ENCODE measurements at places on chromosomes 7 and 10.
A peak's percentile ranks its signal among the peaks of the same experiment; 100 is the strongest.

DNA sequence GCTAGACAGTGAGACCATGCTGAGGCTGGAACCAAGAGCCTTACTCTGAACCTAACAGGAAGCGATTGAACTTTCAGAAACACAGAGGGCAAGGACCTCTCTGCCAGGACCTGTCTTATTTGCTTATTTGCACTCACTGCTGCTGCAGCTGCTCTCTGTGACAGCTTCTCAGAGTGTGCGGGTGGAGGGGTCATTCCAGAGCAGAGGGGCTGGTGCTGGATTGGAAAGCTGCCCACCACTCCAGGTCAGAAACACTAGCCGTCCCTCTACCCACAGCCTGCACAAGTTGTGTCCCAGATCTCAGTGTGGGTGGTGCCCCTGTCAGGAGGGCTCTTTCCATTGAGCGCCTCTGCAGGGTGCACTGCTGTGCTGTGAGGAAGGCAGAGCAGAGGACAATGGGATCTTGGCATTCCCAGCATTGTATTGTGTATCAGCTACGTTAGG is 126.2 kb downstream of the CCNY start:
- peaks cover 82% of the 10 kb centered on the region for H3K4me1 ChIP-seq
- H3K27me3 ChIP-seq: no peaks in the 10 kb centered on the region
- H3K27ac ChIP-seq: peak overlapping the region; percentile 61
- H3K4me3 ChIP-seq: no peak overlapping the region

DNA sequence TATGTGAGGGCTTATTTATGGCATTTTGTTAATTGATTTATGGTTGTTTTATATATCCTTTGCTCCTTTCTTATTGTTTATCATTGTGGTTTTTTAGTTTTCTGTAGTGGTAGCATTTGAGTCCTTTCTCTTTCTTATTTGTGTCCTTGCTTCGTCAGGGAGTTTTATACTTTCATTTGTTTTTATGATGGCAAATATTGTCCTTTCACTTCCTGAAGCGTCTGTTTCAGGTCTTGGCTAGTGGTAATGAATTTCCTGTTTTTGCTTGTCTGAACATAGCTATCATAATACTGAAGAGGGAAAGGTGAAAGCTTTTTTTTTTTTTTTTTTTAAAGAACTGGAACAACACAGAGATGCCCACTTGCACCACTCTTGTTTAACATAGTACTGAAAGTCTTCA is 228.2 kb downstream of the ATRNL1 start:
- no peaks in the 10 kb centered on the region for H3K36me3 ChIP-seq
- no peaks in the 10 kb centered on the region for H3K4me1 ChIP-seq
- H3K27ac ChIP-seq: no peak overlapping the region
- no peak overlapping the region for H3K4me3 ChIP-seq
- no peaks in the 10 kb centered on the region for H3K27me3 ChIP-seq
- no peak for DNase-seq

- H3K27me3 ChIP-seq: no peaks in the 10 kb centered on the region
- no peaks in the 10 kb centered on the region for H3K36me3 ChIP-seq
- no peak for DNase-seq
- no peak overlapping the region for H3K27ac ChIP-seq
Observed at GRCh38 chr7:133391206-133391605, 138.3 kb downstream of the EXOC4 start.

DNA sequence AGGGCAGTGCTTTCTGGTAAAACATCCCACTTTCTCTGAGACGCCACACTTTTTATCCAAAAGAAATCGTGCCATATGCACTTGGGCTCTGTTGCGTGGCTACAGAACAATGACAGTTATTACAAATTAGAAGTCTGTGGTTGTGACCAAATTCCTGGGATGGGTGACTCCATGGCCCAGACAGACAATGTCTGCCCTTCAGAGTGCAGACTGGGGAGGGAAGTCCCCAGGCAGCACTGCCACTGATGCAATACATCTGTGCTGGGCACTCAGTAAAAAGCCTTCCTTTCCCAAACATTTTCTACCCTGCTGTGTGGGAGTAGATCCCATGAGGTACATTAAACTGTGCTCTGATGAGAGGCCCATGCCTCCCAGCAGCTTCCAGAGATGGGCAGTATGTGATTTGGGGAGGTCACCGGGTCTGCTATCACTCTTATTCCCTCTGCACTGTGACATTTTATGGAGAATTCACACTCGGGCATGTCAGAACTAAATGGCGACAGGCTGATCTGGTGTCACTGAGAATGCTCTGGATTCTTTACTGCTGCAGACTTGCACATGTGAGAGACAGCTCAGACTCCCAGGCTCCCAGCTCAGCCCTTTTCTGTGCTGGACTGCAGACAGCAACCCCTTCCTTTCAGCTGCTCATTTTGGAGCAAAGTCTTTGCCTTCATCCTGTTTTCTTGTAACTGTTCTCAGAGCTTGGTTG is 243.5 kb upstream of the ZNF32 start:
- no peak overlapping the region for H3K4me3 ChIP-seq
- peaks cover 39% of the 10 kb centered on the region for H3K4me1 ChIP-seq
- no peak for DNase-seq
- H3K27ac ChIP-seq: peak overlapping the region; percentile 71
- no peaks in the 10 kb centered on the region for H3K36me3 ChIP-seq

DNA sequence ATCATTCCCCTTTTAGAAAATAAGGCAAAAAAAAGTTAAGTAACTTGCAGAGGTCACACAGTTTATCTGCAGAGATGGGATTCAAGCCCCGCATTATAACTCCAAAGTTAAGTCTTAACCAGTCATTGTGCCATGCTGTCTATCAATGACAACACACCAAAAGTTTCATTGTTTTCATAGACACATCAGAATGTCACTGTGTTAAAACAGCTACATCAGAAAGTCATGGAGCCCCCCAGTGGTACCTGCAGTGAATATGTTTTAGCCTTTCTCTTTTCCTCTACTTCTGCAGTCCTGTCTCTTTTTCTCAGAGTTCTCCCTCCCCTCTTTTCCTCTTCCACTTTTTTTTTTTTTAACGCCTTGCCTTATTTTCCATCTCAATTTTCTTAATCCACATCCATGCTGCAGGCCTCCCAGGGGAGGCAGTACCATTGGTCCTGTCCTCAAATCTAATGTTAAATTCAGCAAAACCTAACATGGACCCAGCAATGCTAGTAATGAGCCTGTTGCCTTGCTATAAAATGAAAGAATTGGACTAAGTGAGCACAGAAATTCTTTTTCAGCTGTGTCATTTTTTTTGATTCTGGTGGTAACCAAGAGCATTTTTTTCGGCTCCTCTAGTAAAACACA is 3.8 kb upstream of the NRCAM start:
- DNase-seq: no peak
- H3K27ac ChIP-seq: no peak overlapping the region
- peaks cover 45% of the 10 kb centered on the region for H3K27me3 ChIP-seq
- H3K4me1 ChIP-seq: peaks cover 10% of the 10 kb centered on the region
- H3K36me3 ChIP-seq: no peaks in the 10 kb centered on the region

DNA sequence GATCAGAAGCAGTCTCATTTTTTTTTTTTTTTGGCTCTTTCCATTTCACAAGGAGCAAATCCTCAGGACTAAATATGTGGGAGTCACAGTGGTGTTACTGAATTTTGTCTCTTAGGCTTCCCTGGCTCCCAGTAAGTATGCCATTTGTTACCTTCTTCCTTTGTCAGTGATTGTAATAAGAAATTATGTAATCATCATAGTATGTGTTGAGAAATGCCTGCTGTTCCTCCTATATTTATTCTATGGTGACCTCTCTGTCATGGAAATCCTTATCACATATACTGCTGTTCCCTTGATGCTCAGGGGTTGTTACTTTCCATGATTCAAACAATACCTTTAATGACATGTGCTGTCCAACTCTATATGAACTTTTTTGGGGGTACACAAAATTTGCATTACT is 4.8 kb upstream of the OR9A4 start:
- no peaks in the 10 kb centered on the region for H3K4me1 ChIP-seq
- DNase-seq: no peak
- H3K27ac ChIP-seq: no peak overlapping the region
- H3K36me3 ChIP-seq: no peaks in the 10 kb centered on the region

- H3K27ac ChIP-seq: no peak overlapping the region
- no peaks in the 10 kb centered on the region for H3K36me3 ChIP-seq
- no peak for DNase-seq
- H3K4me3 ChIP-seq: no peak overlapping the region
- H3K27me3 ChIP-seq: no peaks in the 10 kb centered on the region
- H3K4me1 ChIP-seq: no peaks in the 10 kb centered on the region
Observed at GRCh38 chr10:76252733-76253132, 821.3 kb downstream of the LRMDA start.

DNA sequence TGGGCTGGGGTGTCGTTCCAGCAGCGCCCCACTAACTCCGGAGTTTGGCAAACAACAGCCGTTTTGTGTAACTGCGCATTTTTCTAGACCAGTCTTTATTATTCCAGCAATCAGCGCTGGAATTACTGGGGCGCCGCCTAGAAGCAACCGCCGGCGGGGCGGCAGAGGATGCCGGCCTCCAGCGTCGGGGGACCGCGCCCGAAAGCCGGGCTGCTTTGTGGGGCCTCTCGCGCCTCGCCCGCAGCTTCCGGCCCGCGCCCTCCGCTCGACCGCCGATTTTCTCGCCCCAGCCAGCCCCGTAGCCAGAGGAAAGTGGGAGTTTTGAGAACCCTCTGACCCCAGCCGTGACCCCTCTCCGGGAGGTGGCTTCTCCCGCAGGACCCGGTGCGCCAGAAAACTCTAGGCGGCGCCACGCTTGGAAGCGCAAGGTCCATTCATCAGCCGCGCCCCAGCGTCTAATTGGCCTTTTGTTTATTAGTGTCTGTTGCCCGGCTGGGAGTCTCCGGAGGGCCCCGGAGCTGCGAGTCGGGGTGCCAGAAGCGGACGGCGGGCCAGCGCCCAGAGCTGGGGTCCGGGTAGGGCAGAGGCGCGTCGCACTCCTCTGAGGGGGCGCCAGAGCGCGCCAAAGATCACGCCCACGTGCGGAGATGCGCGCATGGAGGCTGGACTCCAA is 10.7 kb downstream of the EMX2 start:
- DNase-seq: no peak
- H3K27me3 ChIP-seq: peaks cover 87% of the 10 kb centered on the region
- no peaks in the 10 kb centered on the region for H3K36me3 ChIP-seq
- no peak overlapping the region for H3K27ac ChIP-seq

DNA sequence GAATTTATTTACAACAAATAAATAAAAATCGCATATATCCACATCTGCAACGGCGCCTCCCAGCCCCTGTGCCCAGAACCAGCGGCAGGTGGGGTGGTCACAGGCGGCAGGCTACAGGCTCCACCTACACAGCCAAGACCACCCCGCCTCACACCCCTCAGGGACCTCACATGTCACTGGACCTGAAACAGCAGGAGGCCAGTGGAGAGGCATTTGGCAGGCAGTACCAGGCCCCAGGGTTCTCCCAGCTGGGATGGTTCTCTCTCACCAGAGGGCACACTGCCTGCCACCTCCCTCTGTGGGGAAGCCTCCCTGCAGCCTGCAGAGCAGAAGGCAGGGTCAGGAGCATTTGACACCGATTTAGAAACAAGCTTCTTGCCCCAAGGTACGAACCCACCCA is 81.5 kb downstream of the MAD1L1 start:
- no peak for DNase-seq
- no peaks in the 10 kb centered on the region for H3K27me3 ChIP-seq
- no peak overlapping the region for H3K4me3 ChIP-seq
- H3K36me3 ChIP-seq: peaks cover 27% of the 10 kb centered on the region

DNA sequence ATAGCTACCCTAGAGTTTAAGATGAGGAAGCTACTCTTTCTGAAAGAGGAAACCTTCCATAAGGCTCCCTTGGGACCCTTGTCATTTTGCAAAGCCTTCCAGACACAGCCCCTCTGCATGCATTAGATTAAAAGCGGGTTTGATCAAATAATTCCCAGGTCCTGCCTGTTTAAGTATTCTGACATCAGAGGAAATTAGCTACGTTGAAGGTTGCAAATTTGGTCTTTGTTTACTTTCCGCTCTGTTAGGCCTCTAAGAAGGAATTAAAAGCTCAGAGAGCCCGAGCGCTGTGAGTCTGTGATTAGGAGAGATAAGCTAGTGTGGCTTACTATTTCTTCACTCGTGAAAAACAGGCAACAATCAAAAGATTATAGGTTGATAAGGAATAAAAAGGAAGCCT is 1.4 kb upstream of the THSD7A start:
- DNase-seq: no peak
- no peak overlapping the region for H3K4me3 ChIP-seq
- H3K4me1 ChIP-seq: peaks cover 17% of the 10 kb centered on the region
- no peaks in the 10 kb centered on the region for H3K27me3 ChIP-seq

- DNase-seq: no peak
- peak within 1 kb of the TSS; percentile 93 for H3K4me3 ChIP-seq
- H3K36me3 ChIP-seq: no peaks in the 10 kb centered on the region
- no peaks in the 10 kb centered on the region for H3K27me3 ChIP-seq
Observed at GRCh38 chr10:61900829-61901792, at the start of gene ARID5B. Gene ARID5B, plus strand, starts transcription at chr10:61901699. Its CDS starts 11 bp downstream, at chr10:61901710.

DNA sequence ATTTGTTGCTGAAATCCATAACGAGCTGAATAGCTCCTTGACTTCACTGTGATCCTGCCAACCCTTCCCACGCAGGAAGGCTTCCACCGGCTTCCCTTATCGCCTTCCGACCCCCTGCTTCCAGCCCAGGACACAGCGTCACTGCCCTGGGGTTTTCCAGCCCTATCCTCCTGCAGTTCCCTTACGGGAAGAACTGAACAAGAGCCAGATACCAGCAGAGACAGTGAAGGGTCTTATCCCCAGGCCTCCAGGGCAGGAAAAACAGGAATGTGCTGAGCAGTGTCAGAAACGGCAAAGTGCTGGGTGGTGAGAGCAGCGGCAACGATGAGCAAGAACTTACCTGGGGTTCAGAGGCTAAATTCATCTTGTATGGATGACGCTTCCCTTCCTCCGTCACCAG is 22.4 kb downstream of the PDLIM1 start:
- no peaks in the 10 kb centered on the region for H3K27me3 ChIP-seq
- peaks cover 78% of the 10 kb centered on the region for H3K4me1 ChIP-seq
- no peak overlapping the region for H3K4me3 ChIP-seq
- peak overlapping the region; percentile 85 for H3K27ac ChIP-seq

All from heart right ventricle (tissue), 16 donors.